ENCODE measurements at places on chromosomes 7 and 10. TPM values are rescaled to one million over a fixed set of nuclear protein-coding genes. Genes with fewer than 3 reads are reported as not detected.

DNA sequence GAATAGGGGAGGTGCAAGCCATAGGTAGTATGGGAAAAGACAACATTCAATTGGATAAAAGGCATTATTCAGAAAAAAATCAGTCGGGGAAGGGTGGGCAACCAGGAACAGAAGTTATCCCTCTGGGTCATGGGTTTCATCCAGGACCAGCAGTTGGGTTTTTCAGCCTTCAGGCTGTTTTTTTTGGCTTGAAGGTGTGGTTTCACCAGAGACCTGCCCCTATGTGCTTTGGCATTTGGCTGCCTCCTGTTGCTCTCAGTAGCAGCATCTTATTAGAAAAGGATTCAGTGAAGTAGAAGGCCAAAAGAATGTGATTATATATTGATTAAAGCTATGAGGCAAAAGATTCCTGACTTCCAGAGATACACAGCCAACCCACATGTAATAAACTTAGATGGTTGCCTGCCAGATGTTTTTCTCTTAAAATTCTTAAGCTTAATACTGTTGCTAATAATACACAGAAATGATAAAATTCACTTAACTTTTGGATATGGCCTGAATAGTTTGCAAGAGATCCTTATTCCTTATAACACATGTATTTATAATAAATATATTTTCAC is 251.7 kb upstream of the CSTF2T start:
- DNase-seq: no peak

DNA sequence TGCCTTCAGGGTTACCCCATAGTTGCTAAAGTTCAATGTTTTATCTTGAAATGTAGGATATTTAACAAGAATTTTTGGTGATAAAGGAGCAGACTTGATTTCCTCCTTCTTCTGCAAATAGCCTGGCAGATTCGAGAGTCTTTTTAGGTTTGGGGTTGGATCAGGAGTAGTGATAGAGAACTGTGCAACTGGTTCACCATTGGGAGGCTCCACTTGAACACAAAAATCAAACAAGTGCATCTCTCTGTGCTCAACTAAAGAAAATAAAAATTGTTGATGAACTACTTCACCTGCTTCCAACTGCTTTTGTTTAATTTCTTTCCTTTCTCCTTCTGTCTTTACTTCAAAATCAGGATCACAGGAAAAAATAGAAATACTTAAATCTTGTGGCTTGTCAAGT is 58.5 kb downstream of the MACC1 start:
- DNase-seq: no peak

GRCh38 chr10:72793752-72794151 is 99.8 kb upstream of the OIT3 start:
- no peak for DNase-seq

- DNase-seq: no peak
Observed at GRCh38 chr10:49187950-49188761, at the start of gene TMEM273. Gene TMEM273, minus strand, starts transcription at chr10:49188391. Its CDS starts 55 bp downstream, at chr10:49188336.

DNA sequence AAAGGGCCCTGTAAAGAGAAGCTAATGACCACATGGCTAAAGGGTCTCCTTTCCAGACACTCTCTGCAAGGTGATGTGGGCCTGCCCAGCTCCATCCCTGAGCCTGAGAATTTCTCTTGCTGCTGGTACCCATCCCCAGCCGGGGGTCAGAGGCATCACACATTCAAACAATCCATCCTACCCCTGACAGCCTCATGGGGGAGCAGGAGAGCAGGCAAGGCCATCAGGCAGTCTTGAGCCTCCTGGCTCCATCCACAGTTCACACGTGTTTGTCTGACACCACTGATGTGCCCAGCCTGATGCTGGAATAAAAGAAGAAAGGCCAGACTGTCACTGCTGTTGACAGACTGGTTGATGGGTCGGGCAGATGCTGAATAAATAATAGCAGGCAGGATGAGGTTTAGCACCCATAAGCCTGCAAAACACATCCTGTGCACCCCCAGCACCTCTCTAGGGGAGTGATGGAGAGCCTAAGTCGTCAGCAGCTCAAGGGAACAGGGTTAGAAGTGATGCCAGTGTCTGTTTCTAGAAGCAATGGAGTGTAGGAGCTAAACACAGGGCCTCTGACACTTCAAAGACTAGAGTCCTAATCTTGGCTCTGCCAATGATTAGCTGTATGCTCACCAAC is 43.5 kb downstream of the TLL2 start:
- peak; percentile 13 for DNase-seq

DNA sequence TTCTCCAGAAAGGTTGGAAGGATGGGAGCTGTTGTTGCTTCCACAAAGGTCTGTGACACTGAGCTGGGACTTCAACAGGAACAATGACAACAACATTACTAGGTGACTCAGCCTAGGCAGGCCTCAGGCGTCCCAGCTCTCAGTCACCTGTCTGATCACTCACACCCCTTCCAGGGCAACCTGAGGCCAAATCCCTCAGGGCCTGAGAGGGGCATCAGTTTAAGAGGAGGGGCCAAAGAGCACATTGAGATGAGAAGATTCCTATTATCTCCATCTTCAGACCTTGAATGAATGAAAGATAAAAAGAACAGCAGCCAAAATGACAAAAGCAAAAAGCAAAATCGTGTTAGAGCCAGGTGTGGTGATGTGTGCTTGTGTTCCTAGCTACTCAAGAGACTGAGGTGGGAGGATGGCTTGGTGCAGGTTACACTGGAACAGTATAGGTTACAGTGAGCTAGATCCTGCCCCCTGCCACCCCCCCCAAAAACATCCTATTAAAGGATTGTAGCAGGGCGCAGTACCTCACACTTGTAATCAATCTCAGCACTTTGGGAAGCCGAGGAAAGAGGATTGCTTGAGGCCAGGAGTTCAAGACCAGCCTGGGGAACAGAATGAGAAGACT is at the start of gene ATG9B:
Gene ATG9B, minus strand, starts transcription at position 60 of the 622 bp plus-strand sequence. CDS start 71 bp downstream, outside the sequence.
- no peak for DNase-seq

DNA sequence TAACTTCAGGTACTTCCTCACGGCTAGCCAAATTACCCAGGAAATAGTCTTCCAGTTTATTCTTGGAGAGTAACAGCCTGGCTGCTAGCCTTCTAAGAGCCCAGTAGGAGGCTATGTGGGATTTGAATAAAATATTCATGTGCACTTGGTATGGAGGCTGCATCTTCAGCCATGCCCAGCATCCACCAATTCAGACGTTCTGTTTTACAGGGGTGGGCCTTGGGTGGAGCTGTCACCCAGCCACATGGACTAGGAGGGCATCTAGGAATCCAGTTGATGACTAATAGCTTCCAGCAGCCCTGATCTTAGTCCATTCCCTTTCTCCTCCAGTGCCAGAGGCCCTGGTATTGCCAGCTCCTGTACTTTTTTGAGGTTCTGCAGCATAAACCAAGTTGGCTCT is 66.3 kb upstream of the ZRANB1 start:
- no peak for DNase-seq

DNA sequence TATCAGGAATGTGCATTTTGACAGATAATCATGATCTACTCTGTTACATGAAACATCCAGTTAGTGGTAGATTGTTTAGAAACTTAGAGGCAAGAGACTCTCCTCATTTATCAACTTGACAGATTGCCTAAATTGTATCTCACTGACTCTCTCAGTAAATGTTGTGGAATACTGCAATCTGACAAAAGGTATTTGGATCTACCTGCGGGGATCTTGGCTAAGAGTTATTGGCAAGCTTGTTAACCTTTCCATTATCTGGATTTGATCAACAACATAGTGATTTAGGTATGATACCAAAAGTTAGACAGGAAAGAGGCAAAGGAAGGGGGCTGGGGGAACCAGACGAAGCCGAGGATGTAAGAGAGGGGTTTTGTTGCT is 2.0 kb downstream of the VSTM2A start:
- no peak for DNase-seq

- no peak for DNase-seq
Observed at GRCh38 chr10:73646598-73647041, 5.3 kb upstream of the MYOZ1 start.

DNA sequence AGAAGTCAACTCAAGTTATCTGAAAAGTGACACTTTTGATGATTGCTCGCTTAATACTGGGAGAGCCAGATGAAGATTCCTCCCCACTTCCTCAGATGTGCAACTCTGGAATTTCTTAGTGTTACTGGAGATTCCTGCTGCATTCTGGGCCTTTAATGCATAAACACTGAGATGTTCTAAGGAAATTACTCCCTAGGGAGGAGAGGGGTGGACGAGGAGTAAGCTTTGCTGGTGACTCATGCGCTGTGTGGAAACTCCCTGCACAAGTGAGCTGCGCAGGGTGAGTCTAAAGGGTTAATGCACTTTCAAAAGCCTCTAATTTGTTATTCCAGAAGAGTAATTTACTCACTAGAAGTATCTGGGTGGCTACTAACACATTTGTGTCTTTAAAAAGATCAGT is 46.3 kb downstream of the EGFR start:
- DNase-seq: no peak

GRCh38 chr10:110413903-110414547 is 83.7 kb upstream of the DUSP5 start:
- DNase-seq: no peak

- DNase-seq: peak; percentile 18
Observed at GRCh38 chr7:40763319-40764287, 628.8 kb downstream of the SUGCT start.

- DNase-seq: no peak
Observed at GRCh38 chr10:78250313-78251015, 216.8 kb downstream of the RPS24 start.

DNA sequence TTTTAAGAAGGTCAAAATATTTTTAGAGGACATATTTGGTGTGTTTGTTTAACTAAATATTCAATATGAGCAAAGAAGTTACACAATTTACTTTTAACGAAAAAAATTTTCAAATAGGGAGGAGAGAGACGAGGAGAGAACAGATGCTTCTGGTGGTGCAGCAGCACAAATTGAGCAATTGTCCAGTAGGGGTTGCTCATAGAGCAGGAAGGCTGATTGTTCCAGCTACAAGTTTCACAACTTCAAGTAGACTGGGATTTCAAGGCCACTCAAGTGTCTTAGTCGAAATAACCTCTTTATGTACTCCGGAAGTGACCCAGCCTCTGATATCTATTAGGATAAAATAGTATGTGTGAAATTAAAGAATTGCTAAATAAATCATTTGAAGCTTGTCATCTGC is 197.9 kb downstream of the HDAC9 start:
- DNase-seq: peak; percentile 23

Gene OR2A42
- 0.34 TPM for polyA plus RNA-seq

Gene ALDH18A1
- 209 TPM for polyA plus RNA-seq

Gene CSTF2T
- polyA plus RNA-seq: 24.4 TPM

Gene RNF133
- polyA plus RNA-seq: 0.10 TPM

Gene ATRNL1
- polyA plus RNA-seq: 2.6 TPM

Gene EEPD1
- 8.4 TPM for polyA plus RNA-seq

Gene LIPA
- 194 TPM for polyA plus RNA-seq

Gene NACAD
- 7.2 TPM for polyA plus RNA-seq

Data from large intestine (tissue), 12 donors.